ENCODE measurements at places on chromosomes 6 and 20.

DNA sequence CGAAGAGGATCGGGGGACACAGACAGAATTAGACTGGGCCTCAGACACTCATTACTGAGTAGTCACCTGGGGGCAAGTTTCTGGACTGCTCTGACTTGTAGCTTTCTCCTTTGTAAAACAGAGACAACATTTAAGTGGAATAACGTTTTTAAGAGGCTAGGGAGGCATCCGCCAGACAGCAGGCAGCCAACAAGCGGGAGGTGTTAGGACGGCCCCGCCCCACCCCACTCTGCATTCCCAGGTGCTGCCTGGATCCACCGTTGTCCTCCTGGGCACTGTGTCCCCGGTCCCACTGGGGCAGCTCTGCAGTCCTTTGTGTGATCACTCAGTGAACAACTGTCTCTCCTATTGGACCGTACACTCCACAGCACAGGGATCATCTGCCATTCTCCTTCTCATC is 113.8 kb downstream of the IRF4 start:
- no peak for DNase-seq

DNA sequence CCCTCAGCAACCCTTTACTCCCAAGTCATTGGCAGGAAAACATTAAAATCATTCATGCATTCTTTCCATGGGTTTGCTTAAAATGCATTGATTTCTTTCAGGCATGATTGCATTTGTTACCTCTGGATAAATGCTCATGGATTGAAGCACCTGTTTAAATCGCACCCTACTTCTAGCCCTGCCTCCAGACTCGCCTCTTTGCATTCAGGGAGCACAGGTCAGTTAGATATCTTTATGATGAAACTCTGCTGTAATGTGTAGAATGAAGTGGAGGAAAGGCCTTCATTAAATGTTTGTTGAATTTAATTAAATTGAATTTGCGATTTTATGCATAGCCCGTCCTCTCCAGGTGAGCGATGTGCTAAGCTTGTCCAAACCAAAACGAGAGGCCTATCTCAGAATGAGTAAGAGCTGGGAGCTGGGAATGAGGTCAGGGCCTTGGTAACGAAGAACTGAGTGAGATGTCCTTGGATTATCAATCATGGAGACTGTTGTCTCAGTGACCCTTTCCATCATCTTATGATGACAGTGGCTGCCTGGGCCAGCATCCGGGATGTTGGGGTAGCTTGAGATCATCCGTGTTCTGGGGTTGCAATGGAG is 210.1 kb downstream of the SYNDIG1 start:
- DNase-seq: no peak

GRCh38 chr6:28137505-28137981 is 4.1 kb upstream of the ZKSCAN8 start:
- DNase-seq: peak; percentile 29

- DNase-seq: no peak
Observed at GRCh38 chr6:41483943-41484342, 62.2 kb upstream of the FOXP4 start.

GRCh38 chr6:121436960-121437850 is 1.8 kb downstream of the GJA1 start:
- DNase-seq: peak; percentile 68

- DNase-seq: peak; percentile 21
Observed at GRCh38 chr6:32852844-32853540, 512 bp downstream of the TAP1 start.

DNA sequence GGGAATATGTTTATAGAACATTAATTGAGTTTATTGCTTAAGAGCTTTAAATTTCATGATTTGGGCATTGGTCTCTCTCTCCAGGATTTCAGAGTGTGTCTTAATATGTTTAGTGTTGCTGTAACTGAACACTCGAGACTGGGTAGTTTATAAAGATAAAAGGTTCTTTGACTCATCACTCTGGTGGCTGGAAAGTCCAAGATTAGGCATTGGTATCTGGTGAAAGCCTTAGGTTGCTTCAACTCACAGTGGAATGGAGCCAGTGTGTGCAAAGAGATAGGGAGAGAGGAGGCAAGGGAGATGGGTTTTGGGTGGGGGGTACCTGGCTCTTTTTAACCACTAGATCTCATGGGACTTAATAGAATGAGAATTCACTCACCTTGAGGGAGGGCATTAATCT is 35.6 kb upstream of the DTNBP1 start:
- no peak for DNase-seq

GRCh38 chr6:29011276-29011734 is 6.2 kb upstream of the ZNF311 start:
- DNase-seq: peak; percentile 70

DNA sequence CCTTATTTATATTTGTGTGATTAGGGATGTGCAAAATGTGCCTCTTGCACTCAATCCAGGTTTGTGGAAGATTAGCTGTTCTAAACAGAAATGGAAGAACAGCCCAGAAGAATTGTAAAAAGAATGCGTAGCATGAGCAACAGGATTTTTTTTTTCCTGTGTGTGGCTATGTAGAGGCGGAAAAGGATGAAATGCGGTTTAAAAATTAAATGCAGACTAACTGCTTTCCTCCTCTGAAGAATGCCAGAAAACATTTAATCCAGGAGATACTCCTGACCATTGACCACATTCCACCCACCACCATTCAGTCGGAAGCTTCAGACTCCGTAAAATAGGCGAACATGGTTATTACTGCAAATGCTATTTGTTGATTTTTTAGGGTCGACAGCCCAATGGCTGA is 83.4 kb downstream of the BMP6 start:
- DNase-seq: no peak

- no peak for DNase-seq
Observed at GRCh38 chr6:57276946-57277345, 40.5 kb upstream of the PRIM2 start.

- no peak for DNase-seq
Observed at GRCh38 chr6:41757931-41758640, 10.9 kb upstream of the PGC start.

GRCh38 chr20:41038878-41039404 is 10.3 kb downstream of the TOP1 start:
- no peak for DNase-seq

DNA sequence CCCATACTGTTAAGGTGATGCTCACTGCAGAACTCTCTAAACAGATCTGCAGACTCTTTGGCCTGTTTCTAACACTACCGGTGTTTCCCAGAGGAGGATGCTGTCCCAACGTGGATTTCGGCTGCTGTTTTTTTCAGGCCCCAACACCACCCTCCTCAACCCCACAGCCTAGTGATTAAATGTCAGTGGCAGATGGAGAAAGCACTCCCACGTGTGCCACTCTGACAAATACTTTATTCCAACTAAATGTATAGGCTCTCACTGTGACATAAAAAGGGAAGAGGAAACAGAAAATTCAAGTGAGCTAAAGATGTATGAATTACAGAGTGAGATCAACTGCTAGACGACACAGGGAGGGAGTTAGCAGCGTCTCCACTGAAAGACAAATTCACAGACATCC is 3.6 kb downstream of the TBC1D20 start:
- DNase-seq: no peak

DNA sequence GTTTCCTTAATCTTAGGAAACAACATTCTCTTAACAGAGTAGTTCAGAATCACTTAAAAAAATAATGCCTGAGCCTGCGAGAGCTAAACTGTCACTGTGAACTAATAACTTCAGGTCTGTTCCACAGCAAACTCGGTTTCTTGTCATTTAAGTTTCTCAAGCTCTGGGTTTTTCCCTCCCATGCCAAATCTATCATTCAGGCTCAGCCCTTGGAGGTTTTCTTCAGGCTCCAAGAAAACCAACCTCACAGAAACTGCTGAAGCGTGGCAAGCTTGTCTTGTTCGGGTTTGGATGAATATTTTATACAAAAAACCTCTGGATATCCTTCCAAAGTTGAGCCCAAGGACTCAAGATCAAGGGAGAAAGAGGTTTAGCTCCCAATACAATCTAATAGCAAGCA is 99.7 kb upstream of the SNX9 start:
- DNase-seq: no peak

- DNase-seq: peak; percentile 2
Observed at GRCh38 chr20:38870733-38871559, 55.3 kb upstream of the FAM83D start.

- no peak for DNase-seq
Observed at GRCh38 chr6:33143113-33143770, 49.0 kb downstream of the COL11A2 start.

- peak; percentile 47 for DNase-seq
Observed at GRCh38 chr20:34461779-34462087, 54.5 kb upstream of the DYNLRB1 start.

DNA sequence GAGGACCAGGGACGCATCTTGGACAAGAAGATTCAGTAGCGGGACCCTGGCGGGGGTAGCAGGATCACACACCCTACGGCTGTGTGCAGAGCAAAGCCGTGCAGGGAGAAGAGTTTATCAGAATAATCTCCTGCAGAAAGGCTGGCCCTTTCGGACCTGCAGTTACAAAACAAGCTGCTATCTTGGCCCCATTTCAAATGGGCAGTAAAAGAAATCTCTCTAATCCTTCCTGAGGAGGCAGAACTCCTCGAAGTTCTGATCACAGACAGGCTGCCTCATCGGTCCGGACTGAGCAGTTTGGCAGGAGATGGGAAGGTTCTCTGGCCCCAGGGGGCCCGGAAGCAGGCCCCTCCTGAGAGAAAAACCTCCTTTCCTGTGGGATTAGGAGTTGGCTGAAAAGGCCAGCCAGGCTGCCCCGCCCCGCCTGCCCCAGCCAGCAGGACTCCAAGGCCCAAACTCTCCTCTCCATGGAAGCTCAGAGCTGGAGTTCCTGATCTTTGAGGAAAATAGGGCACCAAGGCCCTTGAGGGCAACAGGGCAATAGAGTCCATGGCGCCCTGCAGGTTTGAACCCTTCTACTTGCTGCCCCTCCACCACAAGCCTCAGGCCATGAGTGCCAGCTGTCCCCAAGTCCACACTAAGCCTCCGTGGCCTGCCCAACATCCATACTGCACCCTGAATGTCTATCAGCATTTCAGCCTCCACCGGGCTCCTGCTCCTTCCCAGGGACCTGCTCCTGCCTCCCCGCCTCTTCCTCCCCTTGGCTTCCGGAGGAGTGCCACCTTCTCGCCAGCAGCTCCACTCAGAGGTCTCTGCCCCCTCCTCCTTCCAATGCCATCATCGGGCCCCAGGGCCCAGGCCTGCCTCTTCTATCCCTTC is 141.3 kb downstream of the PREX1 start:
- DNase-seq: peak; percentile 52

GRCh38 chr6:112005013-112005371 is 48.9 kb upstream of the CCN6 start:
- DNase-seq: no peak

GRCh38 chr6:7617801-7618764 is 28.1 kb downstream of the SNRNP48 start:
- DNase-seq: peak; percentile 82

DNA sequence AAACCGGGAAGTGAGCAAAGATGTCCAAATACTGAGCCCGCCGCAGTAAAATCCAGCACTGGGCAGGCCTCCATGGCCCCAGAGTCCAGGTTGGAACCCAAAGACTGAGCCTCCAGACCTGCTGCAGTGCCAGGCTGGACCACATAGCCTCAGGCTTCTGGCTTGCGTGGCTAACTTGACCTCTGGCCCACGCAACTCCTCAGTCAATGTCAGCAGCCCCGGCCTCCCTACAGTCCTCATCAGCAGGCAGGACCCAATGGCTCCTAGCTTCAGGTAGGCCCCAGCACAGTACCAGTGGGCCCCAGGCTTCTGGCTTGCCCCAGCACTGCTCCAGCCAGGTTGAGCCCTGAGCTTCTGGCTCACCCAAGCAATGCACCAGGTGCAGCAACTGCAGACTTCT is 245.1 kb upstream of the AFDN start:
- no peak for DNase-seq

DNA sequence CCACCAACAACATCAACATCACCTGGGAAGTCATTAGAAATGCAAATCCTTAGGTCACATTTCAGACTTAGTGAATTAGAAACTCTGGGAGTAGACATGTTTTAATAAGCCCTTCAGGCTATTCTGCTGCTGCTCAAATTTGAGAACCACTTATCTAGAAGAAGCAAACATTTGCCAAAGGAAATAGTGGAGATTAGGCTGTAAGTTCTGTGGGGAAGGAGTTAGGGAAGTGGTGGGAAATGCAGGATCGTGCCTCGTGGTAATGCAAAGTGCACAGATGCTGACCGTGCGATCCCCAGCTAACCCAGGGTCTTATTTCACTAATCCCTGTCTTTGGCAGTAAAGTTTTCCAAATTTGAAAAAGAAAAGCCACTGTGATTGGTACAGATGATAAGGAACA is 328.5 kb downstream of the EPM2A start:
- DNase-seq: no peak

DNA sequence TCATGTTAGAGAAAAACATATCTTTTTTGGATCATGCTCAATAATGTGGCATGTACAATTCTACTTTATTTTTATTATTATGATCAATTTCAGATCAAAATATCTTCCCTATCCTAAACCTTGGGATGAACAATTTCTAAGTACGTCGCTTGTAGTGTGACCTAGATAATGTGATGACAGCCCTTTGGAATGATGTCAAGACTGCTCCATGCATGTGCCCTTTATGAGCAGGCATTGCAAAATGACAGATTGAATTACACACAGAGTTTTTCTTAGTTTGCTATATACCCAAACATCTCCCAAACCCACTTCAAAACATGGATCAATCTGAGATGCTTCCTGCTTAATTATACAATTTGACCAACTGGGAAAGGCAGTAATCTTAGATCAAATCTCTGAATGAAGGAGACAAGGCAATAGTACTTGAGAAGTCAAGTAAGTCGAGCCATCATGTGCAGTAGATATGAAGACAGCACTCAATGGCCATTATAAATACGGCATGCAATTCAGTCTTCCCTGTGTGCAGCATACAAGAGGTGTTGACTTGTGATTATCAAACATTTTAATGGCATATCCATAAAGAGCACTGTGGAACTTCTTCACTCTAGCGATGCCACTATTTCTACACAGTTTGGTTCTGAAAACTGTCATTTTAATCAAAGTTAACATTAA is 294.8 kb downstream of the RNF144B start:
- no peak for DNase-seq

- no peak for DNase-seq
Observed at GRCh38 chr6:89392823-89393222, 19.2 kb downstream of the RRAGD start.

DNA sequence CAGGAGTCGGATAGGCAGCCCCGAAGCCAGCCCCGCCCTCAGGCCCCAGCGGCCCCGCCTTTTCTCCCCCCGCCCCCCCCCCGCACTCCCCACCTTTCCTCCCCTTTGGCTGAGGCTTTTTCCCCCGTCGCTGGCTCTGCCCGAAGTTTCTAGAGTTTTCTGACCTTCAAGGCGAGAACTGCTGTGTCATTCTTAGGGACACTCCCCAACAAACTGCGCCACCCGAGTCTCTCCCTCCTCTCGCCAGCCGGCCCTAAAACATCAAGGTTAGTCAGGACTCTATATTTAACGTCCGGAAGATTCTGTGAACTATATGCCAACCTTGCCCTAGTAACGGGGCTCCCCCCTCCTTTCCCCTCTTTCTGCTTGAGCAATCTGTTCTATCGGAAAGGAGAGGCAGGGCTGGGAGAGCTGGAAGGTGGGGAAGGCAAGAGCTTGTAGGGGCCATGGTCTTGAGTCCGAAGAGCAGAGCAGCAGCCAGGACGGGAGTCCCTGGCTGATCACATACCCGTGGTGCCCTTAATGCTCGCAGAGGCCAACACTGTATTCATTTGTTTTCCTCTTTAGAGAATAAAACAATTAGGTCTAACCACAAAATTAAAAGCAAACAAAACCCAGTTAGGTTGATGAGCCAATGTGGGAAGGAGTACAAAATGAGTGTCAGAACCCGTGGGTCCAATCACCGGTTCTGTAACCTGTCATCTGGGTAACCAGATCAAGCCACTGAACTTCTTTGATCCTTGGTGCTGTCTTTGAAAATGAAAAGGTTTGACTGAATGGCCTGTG is 5.3 kb upstream of the HSPA1B start:
- DNase-seq: peak; percentile 85

GRCh38 chr6:122102026-122102425 is 297.4 kb upstream of the HSF2 start:
- no peak for DNase-seq

Data from fibroblast of mammary gland (primary cell).